ENCODE measurements at places on chromosomes 1 and 21.

GRCh38 chr1:17944646-17945045 is 163.0 kb upstream of the IGSF21 start:
- DNase-seq = no peak

GRCh38 chr1:210496063-210496462 is 167.4 kb downstream of the HHAT start:
- DNase-seq = no peak

- DNase-seq = no peak
These were observed 51.7 kb downstream of the ABCA4 start for GRCh38 chr1:94068999-94069918.

- DNase-seq = no peak
These were observed 102.7 kb upstream of the GRIK3 start for GRCh38 chr1:37137014-37137413.

DNA sequence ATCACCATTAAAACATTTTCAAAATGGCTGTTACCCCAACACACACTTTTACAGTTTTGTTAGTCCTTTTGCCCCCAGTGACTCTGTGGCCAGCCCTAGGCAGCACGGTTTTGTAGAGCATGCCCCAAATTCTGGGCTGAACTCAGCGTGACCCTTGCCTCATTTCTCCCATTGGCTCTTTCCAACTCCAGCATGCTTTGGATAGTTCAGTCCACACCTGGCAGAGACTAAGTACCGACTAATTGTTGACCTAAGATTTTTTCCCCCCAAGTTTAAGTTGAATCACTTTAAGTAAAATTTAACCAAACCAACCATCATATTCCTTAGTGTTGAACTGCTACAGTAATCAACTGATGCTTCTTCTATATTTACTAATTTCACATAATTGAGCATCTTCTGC is 62.4 kb upstream of the LRRC8B start:
- DNase-seq = no peak

DNA sequence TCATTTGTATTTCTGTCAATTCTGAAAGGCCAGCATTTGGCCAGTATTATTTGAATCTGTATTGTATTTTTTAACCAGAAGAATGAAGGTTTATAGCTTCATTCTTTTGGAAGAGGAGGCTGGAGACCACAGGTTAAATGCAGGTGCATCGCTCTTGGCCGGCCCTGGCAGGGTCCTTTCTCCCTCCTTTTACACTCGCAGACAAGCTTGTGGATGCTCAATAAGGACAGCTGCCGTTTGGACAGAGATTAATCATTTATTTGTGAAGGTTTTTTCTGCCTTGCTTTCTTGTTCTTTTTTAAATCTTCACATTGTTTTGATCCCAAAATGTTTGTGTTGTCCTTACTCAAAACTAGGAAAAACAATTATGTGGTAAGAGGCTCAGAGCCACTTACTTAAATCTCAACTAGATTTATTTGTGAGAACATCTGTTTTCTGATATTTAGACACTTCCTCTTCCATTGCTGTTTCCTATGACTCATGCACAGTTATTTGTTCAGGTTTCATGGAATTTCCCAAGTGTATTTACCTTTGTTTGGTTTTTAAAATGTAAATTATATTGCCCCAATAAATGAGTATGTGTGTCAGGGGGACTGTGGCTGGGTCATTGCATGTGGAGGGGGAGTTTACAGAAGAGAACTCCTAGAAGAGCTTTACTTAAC is 46.7 kb upstream of the LAMC2 start:
- no peak for DNase-seq
